ENCODE measurements at places on chromosomes 12 and 14.

- peak; percentile 24 for DNase-seq
Measured at GRCh38 chr12:42237052-42237852, 796 bp downstream of the YAF2 start.

GRCh38 chr14:50601394-50601793, 41.4 kb downstream of the ATL1 start:
- no peak for DNase-seq

GRCh38 chr14:68363466-68363842, 429.4 kb downstream of the ZFP36L1 start:
- DNase-seq: no peak

DNA sequence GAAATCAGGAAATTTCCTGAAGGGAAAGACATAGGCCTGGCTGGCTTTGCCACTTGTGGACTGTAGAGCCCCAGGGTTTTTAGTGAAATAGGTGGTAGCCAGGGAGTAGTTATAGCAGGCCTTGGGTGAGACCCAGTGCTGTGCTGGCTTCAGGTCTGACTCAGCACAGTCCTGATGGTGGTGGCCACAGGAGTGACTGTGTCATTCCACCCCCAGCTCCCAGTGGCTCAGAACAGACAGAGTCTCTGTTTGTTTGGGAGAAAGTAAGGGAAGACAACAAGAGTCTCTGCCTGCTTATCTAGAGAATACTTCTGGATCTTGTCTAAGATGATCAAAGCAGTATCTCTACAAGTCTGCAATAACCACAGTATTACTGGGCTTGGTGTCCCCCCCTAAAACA, 27.5 kb upstream of the OR6J1 start:
- no peak for DNase-seq

GRCh38 chr12:56114084-56114483, 2.3 kb upstream of the RPL41 start:
- no peak for DNase-seq

GRCh38 chr12:46557539-46558373, 185.2 kb upstream of the SLC38A2 start:
- no peak for DNase-seq

DNA sequence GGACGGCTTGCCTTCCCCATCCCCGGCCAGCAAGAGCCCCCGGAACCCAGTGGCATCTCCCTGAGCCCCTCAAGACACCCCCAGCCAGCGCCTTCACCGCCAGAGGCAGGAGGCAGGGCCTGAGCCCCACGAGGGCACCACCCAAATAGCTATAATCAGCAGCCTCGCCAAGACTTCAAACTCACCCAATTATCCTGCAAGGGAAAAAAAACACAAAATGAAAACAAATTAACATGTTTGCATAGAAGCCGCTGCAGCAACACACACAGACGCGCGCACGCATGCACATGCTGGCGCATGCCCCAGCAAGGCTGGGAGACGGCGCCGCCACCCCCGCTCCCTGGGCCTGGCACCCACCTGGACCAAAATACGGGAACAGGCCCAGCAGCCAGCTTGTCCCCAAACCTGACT, 15.8 kb downstream of the FAM222A start:
- DNase-seq: peak; percentile 66

DNA sequence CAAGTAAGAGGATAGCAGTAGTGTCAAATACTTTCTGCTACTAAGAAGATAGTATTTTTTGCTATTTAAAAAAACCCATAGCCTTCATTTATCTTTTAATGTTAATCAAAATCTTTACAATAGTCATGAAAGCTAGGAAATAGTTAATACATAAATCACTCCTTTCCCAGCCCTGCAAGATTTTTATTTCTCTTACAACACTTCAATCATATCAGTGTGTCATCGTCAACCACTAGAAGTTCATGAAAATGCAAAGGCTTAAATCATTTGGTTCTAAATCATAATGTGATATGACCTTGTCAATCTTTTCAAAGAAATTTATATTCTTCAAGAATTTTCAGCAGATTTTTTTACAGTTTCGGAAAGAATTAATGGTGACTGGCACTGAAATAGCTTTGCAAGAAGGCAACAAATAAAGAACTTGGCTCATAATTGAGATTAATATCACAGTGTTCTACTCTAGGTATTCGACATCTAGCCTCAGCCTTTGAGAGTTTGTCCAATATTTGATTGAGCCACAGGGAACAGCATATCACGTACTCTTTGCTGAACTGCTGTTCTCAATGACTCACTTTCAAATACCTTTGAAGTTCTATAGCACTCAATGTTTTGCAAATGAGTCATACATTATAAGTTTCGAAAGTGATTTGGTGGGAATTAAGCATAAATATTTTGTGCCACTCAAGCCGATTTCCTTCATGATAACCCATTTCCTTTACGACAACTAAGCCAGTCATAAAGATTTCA, 384.0 kb upstream of the FOXG1 start:
- no peak for DNase-seq

Measured in NCI-H1694 treated with DMSO at 0.1 percent for 48 hours (cell line).